Smooth muscle cell of bladder (primary cell): ENCODE measurements at places on chromosomes 2 and 18. TPM values are rescaled to one million over a fixed set of nuclear protein-coding genes. Genes with fewer than 3 reads are reported as not detected.

PAX8 gene
- total RNA-seq = 0.14 and 0.37 TPM in 2 replicates

POTEJ gene
- not detected in 2 replicates for total RNA-seq

SP140 gene
- under 0.01 and 0.14 TPM in 2 replicates for total RNA-seq

LAPTM4A gene
- total RNA-seq = 214 and 217 TPM in 2 replicates

CNGA3 gene
- total RNA-seq = under 0.01 TPM in 1 of 2 replicates, not detected in the other

LRRC30 gene
- not detected in 2 replicates for total RNA-seq

ECEL1 gene
- not detected in 2 replicates for total RNA-seq

GCG gene
- total RNA-seq = 0.14 TPM in 1 of 2 replicates, not detected in the other

ASB1 gene
- total RNA-seq = 17.1 and 24.0 TPM in 2 replicates

PELI1 gene
- total RNA-seq = 7.0 and 8.2 TPM in 2 replicates

TDRD15 gene
- total RNA-seq = not detected in 2 replicates

RAB17 gene
- 0.14 and 0.28 TPM in 2 replicates for total RNA-seq

ALPI gene
- total RNA-seq = not detected in 2 replicates
